CD4-positive, alpha-beta T cell treated with Interleukin-6 for 4 hours (primary cell): ENCODE measurements at places on chromosomes 5 and 9.

DNA sequence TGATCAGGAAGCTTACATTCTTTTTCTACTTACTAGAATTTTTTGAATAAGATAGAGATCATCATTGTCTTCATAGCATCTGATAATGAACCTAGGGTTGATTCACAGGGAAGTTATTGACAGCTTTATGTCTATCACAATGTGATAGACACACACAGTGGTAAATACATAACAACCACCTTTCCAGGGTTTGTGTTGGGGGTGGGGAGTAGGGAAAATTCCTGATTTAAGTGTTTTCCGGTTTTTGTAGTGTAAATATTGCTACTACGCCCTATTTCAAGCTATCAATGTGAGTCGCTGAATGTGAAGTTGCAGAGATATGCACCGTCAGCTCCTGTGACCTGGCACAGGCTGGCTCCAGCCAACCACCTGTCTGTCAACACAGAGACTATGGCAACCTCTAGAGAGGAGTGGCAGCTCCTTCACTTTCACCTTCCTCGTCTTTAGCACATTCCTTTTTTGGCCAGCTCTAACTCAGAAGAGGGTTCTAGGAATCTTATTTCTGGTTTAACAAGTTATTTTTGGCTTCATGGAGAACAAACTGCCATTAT, 224.9 kb downstream of the MAT2B start:
- no peak for DNase-seq

DNA sequence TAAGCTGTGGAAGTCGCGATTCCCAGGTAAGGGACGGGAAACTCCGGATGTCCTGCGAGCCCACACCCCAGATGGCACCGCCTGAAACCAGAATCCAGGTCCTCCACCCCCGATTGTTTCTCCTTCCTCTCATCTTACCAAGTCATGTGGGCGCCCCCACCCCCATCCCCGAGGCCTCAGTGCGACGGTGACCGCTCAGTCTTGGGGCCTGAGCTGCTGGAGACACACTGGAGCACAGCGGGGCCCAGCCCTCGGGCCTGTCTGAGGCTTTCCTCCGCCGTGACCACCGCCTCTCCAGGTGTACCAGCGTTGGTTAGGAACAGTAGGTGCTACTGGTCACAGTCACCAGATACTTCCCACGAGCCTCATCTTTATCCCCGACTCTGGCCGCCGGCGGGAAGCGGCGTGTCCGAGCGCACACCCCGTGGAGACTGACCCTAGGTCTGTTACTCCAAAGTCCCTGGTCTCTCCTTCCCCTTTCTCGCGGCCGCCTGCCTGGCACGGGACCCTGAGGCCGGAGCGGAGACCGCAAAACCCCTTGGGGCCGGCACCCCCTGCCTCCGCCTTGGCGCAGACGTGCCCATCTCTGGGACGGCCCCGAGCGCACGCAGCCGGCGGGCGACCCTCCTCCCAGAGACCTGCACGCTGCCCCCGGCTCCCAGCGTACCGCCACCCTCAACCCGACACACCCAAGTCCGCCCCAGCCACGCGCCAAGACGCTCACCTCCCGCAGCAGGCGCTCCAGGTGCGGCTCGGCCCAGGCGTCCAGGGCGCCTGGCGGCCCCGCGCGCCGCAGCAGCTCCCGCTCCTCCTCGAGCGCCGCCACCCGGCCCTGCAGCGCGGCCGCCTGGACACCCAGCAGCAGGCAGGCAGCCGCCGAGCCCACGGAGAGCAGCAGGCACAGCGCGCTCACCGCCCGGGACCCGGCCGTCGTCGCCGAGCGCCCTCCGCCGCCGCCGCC, 733 bp downstream of the COL23A1 start:
- no peak for DNase-seq

DNA sequence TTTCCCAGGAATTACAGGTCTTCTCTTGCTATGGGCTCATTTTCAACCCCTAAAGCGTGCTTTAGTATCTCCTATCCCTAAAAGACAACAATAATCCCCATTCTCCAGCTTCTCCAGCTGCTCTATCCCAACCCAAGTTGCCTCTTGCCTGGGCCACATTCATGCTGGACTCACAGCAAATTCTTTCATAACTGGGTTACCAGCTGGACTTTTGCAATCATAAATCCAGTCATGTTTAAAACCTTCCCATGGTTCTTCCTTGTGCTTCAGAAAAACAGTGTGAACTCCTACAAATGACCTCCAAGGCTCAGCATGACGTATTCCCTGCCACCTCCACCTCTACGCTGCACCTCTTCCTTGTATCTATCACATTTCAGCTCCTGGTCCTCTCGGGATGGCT, 346.9 kb downstream of the GADD45G start:
- no peak for DNase-seq

- no peak for DNase-seq
Observed at GRCh38 chr9:98883276-98883675, 60.4 kb upstream of the COL15A1 start.

DNA sequence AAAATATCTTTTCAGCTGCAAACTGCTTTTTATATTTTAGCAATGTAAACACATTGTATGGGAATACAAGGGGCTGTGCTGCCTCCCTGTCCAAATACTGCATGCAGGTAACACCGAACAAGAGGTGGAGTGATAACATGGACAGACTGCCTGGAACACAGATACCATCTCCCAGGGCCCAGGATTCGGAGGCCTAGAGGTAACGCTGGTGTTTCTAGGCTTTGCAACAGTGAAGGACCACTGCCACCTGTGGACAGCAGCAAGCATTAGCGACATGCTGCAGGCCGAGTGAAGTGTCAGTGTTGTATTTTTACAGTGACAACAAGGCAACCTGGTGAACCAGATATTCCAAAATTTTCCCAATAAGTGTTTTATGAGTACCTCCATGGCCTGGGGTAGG, 379.1 kb downstream of the DMRT2 start:
- DNase-seq, result no peak

- no peak for DNase-seq
Observed at GRCh38 chr9:68507130-68507805, 33.4 kb downstream of the TMEM252 start.

DNA sequence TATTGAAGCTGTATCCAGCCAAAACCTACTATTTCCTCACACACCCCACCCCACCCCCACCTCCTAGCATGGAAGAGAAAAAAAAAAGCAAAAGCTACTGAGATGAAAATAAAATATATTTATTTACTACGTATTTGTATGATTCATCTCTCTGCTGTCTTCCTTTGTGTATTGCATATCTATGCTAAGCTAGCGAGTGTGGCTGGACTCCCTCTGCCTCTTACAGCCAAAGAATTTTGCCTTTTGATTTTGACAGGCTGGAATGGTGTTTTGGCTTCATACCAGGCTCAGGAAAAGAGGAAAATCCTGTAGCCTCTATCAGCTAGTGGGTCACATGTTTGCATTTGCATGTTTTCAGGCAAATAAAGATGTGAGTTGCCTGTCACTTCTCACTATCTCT, 2.2 kb downstream of the ABLIM3 start:
- no peak for DNase-seq

DNA sequence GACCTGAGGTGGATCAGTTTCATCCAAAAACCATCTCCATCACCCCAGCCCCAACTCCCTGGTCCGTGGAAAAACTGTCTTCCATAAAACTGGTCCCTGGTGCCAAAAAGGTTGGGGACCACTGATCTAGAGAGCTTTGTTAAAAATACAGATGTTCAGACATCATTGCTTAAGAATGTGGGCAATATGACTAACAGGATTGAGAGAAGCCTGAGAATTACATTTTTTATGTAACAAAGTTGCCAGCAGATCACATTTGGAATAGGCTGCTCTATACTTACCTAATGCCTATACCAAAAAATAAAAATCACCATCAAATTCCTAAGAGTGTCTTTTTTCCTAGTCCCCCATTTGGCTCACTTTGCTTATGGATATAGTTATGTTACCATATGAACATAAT, 143.3 kb downstream of the RAPGEF6 start:
- DNase-seq, result no peak

DNA sequence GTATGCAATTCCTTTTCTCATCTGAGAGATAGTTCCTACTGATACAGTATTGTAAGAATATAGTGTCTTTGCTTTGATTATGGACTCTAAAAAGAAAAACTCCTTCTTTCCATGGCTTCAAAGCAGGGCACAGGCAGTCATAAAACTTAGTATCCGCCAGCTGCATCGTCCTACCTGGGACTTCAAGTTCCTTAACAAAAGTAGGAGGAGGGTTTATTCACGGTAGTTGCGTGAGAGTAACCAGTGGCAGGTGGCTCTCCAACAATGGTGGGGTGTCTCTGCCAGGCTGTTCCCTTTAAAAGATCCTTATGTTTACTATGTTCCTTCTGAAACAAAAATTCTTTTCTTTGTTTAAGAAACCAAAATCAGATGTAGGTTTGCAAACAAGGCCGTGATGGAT, 173.5 kb upstream of the DMAC1 start:
- no peak for DNase-seq

DNA sequence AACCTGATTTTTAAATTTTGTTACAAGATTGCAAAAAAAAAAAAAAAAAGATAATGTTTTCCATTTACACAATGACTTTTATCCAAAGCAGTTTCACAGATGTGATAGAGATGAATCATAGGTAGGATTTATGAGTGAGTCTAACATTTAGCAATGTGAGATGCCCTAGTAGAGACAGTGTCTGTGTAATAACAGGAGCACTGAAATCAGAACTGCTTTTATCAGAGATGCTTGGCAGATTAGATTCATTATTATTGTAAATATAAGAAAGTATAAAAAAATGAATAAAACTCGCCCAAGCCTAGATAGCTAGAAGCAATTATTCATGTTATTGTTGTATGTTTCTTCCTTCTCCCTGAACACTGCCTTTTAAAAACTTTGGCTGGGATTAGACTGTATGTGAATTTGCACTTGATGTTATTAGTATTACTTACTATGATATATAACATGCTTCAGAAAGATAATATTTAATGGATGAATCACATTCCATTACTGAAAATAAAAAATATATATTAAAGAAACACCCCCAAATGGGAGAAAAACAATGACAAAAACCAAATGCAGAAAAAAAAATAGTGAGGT, 567.3 kb upstream of the KLF4 start:
- DNase-seq, result no peak

DNA sequence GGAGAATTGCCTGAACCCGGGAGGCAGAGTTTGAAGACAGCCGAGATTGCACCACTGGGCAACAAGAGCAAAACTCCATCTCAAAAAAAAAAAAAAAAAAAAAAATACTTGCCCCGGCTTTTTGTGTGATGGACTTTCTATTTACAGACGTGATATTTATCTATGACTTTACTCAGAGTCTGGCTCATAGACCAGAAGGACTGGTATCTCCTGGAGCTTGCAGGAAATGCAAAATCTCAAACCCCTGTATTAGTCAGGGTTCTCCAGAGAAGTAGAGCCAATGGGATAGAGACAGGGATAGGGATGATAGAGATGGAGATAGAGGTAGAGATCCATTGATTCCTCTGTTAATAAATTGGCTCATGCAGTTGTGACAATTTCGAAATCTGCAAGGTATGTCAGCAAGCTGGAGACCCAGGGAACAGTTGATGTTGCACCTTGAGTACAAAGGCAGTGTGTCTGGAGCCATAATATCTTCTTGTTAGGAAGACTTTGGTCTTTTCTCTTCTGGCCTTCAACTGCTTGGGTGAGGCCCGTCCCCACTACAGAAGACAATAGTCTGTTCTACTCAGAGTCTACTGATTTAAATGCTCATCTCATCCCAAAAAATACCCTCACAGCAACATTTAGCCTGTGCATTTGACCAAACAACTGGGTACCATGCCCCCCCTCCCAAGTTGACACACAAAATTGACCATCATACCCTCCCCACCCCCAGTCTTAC, 195.4 kb upstream of the MSX2 start:
- no peak for DNase-seq

GRCh38 chr9:112349008-112349333, 15.6 kb upstream of the PTBP3 start:
- no peak for DNase-seq

DNA sequence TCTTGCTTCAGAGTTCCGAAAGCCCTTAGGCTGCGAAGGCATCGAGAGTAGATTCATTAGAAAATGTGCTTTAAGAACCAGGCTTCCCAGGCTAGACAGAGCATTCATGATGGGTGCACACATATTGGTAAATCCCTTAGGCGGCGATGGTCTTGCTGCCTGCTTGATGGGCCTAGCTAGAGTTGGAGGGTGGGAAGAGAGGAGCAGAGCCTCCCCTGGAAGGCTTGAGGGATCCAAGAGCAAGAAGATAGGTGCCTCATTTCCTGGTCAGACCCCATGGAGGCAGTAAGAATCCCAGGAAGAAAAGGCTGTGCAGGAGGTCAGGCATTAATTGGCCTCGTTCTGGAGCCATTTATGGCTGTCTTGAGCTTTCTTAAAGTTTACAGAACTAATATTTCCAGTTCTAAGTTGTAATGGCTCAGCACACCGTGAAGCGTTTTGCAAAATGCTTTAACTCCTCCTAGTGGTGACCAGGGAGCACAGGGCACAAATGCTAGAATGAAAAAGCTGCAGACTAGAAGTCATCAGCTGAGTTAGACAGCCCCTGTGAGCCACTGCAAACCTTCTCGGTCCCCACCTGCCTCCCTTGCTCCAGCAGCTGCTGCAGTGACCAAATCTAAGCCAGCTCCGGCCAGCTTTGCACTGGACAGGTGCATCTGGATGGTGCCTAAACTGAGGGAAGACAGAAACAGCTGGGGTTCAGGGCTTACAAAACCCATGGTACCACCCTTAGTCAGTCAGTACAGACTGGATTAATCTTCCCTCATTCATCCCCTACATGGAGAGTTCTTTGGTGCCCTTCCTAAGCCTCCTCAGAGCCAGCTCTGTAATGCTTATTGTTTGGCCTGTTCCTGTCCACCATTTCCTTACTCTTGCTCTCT, 14.7 kb downstream of the SLC45A2 start:
- no peak for DNase-seq

DNA sequence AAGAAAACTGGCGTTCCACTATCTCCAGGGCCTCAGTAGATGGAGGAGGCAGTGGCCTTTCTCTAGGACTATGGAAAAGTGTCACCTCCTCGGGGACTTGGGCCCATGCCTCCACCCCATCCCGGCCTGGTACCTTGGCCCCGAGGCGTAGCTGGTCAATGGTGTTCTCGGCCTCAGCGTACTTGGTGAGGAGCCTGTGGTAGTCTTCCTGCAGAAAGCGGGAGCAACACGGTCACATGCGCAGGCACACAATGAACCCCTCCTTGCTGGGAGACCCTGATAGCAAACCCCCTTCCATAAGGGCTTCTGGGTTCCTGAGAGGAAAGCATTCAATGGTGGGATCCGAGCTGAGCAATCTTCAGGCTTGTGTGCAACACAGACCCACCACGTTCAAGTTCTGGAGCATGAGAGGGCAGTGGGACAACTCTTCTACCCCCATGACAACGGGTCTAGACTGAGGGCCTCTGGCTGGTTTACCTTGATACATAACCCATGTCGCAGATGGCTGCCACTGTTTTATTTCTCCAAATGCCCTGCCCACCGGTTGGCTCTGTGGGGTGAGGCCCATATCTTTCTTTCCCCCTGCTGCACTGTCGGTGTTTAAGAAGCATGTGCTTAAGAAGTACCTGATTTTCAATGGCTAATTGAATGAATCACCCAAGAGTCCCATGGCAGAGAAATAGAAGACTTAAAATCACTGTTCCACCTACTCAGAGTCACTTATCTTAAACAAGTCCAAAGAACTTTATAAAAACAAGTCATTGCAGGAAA, 13.6 kb downstream of the AKNA start:
- no peak for DNase-seq

GRCh38 chr9:80030801-80031200, 459.0 kb downstream of the TLE4 start:
- DNase-seq, result no peak

- peak; percentile 20 for DNase-seq
Observed at GRCh38 chr9:69174616-69175463, 763 bp downstream of the TJP2 start.

GRCh38 chr5:151665613-151666012, 21.1 kb downstream of the SPARC start:
- no peak for DNase-seq

GRCh38 chr9:16197578-16198370, 644.9 kb downstream of the CCDC171 start:
- no peak for DNase-seq

GRCh38 chr9:80871596-80871995, 817.8 kb downstream of the TLE1 start:
- no peak for DNase-seq
